CD4-positive, alpha-beta T cell treated with Interleukin-10 for 1 hour (primary cell): ENCODE measurements at places on chromosomes 1 and 21.

DNA sequence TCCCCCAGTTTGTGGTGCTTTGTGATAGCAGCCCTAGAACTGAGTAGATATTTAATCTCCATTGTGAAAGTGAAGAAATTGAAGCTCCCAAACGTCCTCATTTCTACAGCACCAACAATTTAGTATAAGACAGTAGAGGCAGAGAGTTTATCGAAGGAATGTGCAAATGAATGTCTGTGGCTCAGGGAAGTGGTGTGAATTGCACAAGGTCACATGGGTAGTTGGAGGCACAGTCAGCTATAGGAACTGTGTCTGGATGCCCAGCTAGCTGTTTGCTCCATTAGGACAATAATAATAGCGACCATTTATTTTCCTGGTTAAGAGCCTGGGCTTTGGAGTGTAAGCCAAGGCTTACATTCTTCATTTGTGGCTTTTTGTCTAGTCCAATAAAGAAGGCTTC lies 144.4 kb upstream of the USP24 start:
- no peak for DNase-seq

GRCh38 chr1:182978151-182978853 lies 25.3 kb upstream of the SHCBP1L start:
- DNase-seq, result no peak

DNA sequence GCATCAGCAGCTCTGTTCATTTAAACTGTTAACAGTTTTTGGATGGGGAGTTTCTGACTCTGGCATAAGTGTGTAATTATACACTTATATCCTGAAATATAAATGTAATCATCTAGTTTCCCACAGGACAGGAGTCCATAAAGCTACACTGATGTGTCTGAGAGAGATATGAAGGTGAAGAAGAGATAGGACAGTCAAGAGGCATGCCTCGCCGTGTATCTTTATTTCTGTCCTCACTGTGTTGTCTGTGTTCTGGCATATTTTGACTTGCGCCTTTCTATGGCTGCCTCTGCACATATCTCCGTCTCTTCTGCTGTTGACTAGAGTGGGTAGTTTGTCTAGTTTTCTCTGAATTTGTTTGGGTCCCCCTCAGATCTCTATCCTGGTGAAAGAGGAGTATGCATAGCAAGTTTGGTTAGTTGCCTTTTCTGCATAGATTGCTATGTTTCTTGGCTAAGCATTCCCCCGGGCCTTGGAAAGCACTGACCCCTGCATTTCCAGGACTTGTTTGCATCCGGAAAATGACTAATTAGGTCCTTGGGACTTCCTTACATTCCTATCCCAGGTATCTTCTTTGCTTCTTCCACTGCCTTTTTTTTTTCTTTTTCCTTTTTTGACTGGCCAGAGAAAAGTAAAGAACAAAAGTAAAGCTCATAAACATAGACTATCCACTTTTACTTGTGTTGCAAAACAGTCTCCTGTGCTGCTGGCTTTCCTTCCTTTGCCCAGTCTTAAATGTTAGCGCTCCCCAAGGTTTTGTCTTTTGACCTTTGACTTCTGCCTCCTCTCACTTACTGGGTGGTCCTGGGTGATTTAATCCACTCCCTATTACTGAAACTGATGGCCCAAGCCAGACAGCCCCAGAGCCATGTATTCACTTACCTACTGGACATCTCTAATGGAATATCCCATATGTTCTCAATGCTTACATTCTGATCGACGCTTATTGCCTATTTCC lies 27.6 kb upstream of the CNN3 start:
- no peak for DNase-seq

DNA sequence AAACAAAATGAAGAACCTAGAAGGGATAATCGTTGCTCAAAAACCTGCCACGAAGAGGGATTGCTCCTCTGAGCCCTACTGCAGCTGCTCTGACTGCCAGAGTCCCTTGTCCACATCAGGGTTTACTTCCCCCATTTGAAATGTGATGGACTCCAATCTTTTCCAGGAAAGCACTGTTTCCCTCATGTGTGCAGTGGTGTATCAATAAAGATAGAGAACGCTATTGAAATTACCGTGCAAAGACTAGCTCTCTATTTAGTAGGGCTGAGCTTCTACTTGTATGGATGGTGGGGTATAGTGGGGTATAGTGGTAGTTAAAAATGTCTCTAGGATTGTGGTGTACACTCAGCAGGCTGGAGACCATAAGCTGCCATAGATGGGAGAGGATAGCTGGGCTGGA lies 3.7 kb downstream of the TMCO2 start:
- no peak for DNase-seq

DNA sequence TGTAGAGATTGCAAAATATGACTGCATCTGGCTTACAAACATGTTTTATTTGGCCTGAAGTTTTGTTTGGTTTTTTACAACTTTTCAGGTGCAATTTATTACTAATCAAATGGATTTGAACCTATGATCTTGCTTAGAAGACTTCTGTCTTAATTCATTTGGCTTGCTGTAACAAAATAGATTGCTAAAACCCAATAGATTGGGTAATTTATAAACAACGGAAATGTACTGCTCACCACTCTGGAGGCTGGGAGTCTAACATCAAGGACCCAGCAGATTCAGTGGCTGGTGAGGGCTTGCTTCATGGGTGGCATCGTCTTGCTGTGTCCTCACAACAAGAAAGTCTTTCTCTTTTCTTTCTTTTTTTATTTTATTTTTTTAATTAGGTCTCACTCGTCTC lies 72.9 kb downstream of the LBR start:
- DNase-seq, result no peak

- no peak for DNase-seq
Observed at GRCh38 chr1:231702804-231703203, 76.2 kb downstream of the DISC1 start.

GRCh38 chr1:41802532-41803501 lies 115.9 kb downstream of the HIVEP3 start:
- DNase-seq, result peak; percentile 70

- DNase-seq, result no peak
Observed at GRCh38 chr1:179137617-179138255, 55.9 kb downstream of the TOR3A start.

DNA sequence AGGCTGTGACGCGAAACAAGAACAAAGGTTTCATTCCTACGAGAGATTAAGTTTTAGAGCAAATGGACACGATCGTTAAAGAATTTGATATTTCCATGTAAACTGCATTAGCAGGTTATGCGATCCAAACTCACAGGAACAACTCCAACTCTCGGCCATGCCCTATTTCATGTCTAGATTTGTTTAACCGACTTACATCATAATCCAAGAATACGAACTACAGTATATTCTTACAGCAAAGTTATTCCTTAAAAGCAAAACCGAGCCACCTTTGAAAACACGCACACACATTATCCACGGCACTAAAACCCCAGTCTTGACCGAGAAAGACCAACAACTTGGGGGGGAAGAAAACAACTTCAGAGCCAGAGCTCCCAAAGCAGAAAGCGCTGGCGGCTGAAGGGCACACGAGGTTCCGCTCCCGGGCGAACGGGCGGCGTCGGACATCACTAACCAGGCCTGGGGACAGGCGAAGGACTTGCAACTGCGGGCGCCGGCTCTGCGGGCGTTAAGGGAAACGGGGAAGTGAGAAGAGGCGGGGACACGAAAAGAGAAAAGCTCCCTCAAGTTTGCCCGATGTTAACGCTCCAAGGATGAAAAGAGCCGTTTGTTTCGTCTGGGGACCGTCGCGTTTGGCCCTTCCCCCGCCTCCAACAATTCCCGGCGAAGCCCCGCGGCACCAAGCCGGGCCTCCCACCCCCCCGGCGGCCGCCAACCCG lies 690 bp downstream of the B3GALNT2 start:
- no peak for DNase-seq

GRCh38 chr1:90622666-90623065 lies 94.4 kb downstream of the BARHL2 start:
- no peak for DNase-seq

GRCh38 chr1:154861607-154862094 lies 8.4 kb downstream of the KCNN3 start:
- DNase-seq, result no peak

GRCh38 chr1:23019863-23020625 lies 776 bp downstream of the KDM1A start:
- DNase-seq, result peak; percentile 15

DNA sequence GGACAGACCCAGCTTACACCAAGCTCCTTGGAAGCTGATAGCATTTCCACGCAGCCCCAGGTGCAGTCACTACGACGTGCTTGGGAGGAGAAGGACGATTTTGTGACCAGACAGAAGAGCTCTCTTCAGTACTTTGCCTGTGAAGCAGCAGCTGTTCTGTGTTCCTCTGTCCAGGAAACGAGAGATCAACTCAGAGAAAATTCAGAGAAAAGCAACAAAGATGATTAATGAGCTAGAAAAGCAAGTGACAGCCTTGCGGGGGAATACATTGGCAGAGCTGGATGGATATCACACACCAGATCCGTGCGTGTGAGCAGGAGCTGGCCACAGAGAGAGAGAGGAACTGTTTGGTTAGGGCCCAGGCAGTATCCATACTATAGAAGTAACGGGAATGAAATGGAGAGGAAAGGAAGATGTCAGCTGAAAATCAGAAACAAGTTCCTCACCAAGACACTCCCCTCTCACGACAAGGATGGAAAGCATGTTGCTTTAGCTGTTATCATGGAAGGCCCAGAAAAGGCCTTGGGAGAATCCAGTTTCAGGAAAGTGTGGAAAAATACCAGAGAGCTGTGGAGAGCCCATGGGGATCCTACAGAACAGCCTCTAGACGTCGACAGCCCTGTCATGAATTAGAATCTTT lies 106.2 kb downstream of the TOMM20 start:
- no peak for DNase-seq

DNA sequence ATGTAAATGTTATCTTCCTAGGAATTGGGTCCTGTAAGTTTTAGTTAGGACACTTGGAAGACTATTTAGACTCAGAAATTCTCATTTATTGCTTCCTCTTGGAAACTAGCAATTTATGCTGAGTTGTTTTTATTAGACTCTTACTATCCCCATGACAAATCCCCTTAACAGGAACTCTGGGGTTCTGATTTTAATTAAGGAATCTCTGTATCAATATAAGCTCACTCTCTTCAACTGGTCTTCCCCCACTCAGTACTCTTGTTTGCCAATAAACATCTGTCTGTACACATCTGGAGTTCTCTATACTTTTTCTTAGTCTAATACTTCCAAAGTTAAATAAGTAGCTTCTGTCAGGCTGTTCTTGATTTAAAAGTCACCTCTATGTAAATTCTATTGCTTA lies 64.1 kb upstream of the TBX15 start:
- DNase-seq, result no peak

DNA sequence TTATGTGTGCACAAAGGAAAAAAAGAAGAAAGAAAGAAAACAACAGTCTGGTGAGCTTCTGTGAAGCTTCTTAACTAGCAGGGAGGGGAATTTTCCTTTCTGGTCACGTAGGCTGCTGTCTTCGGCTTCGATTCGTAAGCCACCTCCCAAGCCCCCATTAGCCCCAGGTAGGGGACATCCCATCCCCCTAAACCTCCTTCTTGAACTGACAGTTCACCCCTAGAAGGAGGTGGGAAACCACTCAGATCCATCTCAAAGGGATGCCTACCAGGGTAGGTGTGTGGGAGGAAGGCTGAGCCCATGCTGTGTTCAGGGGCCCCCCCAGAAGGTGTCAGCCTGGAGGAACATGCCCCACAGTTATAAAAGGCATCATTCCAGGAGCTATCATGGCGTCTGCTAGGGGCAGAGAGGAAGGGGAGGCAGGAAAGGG lies 25.8 kb downstream of the CD247 start:
- DNase-seq, result peak; percentile 63

GRCh38 chr1:118504867-118505266 lies 319.8 kb upstream of the SPAG17 start:
- DNase-seq, result no peak

DNA sequence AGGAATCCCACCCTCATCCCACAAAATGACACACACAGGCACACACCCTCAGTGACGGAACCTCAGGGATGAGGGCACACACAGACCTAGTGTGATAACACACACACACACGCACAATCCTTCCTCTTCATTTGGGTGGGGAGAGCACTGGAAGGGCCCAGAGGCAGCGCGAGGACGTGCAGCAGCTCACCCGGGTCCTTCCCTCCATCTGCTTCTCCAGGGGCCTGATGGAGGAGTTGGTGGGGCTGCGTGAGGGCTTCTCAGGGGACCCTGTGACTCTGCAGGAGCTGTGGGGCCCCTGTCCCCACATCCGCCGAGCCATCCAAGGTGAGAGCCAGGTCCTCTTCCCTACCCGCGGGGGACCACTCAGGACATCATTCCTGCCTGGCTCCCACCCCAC lies 557 bp downstream of the CLCNKA start:
- DNase-seq, result no peak

- DNase-seq, result no peak
Observed at GRCh38 chr21:15195768-15196167, 131.0 kb upstream of the NRIP1 start.

- DNase-seq, result no peak
Observed at GRCh38 chr1:50416553-50417453, 6.4 kb downstream of the DMRTA2 start.

DNA sequence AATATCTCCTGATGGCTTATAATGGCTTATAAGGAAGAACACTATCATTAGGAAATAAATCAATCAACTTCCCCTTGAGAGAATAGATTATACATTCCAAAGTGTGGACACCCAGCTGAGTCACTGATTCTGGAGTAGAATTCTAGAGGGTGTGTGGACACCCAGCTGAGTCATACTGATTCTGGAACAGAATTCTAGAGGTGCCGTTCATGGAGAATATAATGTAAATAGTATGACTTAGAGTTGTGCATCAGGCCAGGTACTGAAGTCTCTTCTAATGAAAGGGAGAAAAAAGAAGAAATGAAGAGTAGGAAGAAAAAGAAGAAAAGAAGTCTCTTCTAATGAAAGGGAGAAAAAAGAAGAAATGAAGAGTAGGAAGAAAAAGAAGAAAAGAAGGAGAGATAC lies 2.4 kb upstream of the USP33 start:
- DNase-seq, result no peak

- DNase-seq, result no peak
Observed at GRCh38 chr1:59635097-59635496, 179.7 kb upstream of the HOOK1 start.

GRCh38 chr1:96388421-96389310 lies 332.9 kb upstream of the PTBP2 start:
- DNase-seq, result no peak

DNA sequence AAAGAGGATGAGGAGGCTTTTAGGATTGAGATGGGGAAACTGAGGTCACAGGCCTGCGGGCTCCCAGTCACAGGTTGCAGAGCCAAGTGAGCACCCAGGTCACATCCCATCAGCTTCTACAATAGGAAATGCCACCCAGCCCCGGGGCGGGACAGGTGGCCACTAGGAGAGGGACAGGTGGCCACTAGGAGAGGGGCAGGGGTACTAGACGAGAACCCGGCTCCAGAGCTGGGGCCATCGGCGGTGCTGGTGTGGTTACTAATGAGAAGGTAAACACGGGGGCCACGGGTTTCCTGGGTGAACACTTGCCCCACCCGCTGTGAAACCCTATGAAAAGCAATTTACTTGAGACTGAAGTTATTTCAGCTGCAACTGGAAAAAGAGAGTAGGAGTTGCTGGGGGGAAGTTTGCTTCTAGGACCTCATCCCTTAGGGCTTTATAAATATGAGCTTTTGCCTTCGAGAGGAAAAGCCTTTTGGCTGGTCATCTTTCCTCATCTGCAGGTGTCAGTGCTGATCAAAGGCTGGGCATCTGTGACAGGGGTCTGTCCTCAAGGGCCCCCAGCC lies 52.5 kb downstream of the MRPL37 start:
- no peak for DNase-seq
